ENCODE measurements at places on chromosomes 5 and 9. TPM values are rescaled to one million over a fixed set of nuclear protein-coding genes. Genes with fewer than 3 reads are reported as not detected.

ABCA2 gene
- 54.1 TPM for polyA plus RNA-seq

LRRC26 gene
- polyA plus RNA-seq, result 0.12 TPM

SPINK6 gene
- polyA plus RNA-seq, result not detected

PCDHB16 gene
- 4.4 TPM for polyA plus RNA-seq

SCGB3A2 gene
- polyA plus RNA-seq, result not detected

SMIM33 gene
- not detected for polyA plus RNA-seq

CATSPER3 gene
- polyA plus RNA-seq, result 1.3 TPM

LECT2 gene
- polyA plus RNA-seq, result 1.9 TPM

SLCO6A1 gene
- polyA plus RNA-seq, result not detected

CDX1 gene
- 0.47 TPM for polyA plus RNA-seq

FGF18 gene
- polyA plus RNA-seq, result 0.47 TPM

IFNA4 gene
- polyA plus RNA-seq, result not detected

PCDHGB2 gene
- 4.9 TPM for polyA plus RNA-seq

PDE6A gene
- polyA plus RNA-seq, result 0.11 TPM

PLPPR1 gene
- polyA plus RNA-seq, result 19.3 TPM

C9orf50 gene
- polyA plus RNA-seq, result 0.75 TPM

- DNase-seq, result no peak
Measured at GRCh38 chr5:14834584-14835550, 36.7 kb downstream of the ANKH start.

GRCh38 chr5:76831110-76831452 lies 12.3 kb downstream of the F2RL1 start:
- no peak for DNase-seq

DNA sequence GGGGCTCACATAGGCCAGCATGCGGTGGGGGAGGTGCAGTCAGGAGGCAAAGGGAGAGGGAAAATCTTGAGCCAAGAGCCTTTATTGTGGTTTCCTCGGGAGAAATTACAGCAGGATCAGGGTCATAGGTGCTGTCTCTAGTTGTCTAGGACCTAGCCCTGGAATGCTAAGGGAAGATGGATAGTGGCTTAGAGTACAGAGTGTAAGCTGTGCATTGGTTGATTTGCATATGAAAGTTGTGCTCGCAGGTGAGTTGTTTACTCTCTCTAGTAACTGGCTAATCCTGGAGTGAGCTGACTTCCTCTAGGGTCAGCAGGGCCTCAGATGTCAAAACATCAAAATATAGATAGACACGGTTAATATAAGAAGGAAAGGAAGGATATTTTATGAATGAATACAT lies 877.7 kb downstream of the TLE4 start:
- no peak for DNase-seq

DNA sequence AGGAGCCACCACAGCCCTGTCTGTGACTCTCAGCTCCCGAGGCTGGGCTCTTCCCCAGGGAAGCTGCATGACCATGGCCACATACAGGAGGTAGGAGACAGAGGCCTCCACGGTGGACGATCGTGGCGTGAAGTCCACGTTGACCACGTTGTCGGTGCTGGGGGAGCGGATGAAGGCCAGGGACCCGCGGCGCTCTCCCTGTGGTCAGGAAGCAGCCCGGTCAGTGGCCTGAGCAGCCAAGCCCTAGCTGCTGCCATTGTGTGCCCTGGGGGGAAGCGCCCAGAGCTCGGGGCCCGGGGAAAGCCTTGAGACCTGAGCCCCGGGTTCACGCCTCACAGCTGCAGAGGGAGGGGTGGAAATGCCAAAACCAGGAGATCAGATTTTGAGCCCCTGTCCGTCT lies 34.3 kb downstream of the EXOC3 start:
- DNase-seq, result no peak

DNA sequence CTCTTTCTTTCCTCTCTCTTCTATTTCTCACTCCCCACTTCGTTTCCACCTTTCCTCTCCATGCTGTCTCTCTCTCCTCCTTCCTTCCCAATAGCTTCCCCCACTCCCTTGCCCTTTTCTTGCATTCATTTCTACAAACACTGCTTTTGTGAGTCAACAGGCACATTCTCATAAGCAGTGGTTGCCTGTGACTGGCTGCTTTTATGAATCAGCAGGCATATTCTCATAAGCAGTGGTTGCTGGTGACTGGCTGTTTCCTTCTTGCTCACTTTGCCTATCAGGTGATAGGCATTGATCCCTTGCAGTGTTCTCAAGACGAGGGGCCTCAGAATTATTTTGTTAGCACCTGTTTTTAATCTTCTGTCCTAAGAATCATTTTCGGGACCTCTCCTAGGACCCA lies 116.1 kb upstream of the ACTBL2 start:
- DNase-seq, result no peak

GRCh38 chr5:92861531-92862285 lies 719.3 kb downstream of the NR2F1-AS1 start:
- no peak for DNase-seq

DNA sequence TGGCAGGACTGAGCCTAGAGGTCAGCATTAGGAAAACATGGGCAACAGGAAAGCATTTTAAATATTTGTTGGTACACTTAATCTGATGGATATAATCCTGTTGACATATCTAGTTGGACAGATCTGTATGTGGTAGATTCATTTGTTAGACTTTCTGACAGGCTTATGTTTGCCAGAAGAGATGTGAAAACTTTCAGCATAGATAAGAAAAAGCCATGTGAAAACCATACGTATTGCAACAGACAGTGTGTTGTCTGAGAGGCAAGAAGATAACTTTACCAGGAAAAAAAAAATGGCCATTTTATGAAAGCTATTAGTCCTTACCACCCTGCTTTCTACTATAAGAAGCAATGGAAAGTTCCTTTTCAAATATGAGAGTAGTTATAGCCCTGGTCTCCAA lies 1902.2 kb upstream of the C9orf72 start:
- no peak for DNase-seq

DNA sequence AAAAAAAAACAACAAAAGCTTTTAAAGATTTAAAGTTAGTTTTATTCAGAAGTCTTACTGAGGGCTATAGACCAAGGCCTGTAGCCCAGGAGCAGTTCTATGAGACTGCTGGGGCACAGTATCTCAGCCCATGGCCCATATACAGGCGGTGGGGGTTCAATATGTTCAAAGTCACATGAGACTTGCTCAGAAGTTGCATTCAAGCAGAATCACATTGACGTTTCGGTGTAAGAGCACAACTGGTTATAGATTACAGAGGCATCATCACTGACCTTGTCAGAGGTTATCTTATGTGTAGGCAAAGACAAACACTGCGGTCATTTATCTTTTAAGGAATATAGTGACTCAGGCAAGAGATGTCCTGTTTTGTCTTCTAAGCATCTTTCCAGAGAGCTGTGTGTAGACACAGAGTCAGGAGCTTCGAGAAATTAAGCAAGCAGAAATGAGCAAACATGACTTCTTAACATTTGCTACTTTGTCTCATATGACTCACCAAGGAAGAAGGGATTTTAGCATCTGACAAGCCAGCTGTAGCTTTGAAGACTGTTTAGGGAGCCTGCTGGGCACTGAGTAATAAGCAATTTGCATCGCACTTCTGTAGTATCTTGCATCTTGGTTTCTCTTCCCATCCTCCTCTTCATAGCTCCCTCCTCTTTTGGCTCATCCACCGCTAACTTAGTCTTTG lies 12.9 kb upstream of the F2RL1 start:
- no peak for DNase-seq

DNA sequence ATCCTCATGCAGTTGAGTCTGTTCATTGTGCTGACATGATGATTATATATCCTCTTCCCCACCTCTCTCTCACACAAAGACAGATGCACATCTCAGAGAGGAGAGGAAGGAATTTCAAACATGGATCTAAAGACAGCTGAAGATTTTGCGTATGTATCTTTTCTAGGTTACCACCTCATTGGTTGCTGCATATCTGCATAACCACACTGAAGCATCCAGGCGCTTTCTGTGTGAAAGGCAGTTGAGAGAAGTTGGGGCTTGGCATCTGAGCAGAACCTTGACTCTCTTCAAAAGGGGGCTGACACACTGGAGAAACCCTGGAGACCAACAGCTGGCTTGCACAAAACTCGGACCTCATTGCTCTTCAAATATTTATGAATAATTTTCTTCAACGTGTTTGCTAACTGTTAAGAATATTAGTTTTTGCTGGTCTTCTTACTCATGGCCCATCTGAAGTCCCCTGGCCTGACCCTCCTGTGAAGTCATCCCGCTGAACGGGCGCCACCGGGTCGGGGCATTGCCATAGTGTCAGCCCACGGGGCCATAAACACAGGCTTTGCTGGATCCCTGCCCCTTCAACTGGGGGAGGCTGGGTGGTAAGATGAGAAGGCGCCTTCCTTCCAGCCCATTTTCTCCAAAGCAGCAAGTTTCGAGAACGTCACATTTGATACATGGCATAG lies 593.2 kb upstream of the CLINT1 start:
- DNase-seq, result no peak

DNA sequence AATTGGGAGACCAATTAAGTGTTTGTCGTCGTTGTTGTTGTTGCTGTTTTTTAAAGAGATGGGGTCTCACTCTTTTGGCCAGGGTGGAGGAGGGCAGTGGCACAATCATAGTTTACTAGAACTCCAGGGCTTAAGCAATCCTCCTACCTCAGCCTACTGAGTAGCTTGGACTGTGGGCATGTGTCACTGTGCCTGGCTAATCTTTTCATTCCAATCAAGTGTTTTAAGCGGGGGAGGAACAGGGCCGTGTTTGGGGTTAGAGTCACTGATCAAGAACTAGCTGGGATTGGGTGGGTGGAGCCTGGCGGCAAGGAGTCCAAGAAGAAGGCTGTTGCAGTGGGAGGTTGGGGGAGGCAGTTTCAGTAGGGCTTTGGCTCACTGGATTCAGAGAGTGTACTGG lies 13.8 kb downstream of the SNX30 start:
- DNase-seq, result no peak

GRCh38 chr9:22143799-22144625 lies 134.9 kb upstream of the CDKN2B start:
- no peak for DNase-seq

- DNase-seq, result no peak
Measured at GRCh38 chr5:149724130-149724840, 5.8 kb upstream of the PPARGC1B start.

DNA sequence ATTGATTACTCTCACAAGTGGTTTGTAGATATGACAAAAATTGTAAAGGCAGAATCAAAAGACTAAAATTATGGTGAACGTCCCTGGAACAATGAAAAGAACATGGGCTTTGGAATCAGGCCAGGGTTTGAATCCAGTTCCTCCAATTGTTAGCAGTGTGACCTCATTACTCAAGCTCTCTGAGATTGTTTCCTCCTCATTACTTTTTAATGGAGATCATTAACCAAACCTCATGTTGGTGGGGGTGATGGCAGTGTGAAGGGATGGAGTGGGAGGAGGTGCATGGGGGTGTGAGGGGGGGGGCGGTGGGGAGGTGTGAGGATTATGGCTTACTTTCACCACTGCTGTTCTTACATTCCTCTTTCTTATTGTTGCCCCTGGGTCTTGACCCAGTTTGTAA lies 44.1 kb upstream of the FOXE1 start:
- no peak for DNase-seq

GRCh38 chr5:32600054-32600622 lies 14.8 kb downstream of the SUB1 start:
- no peak for DNase-seq

- DNase-seq, result no peak
Measured at GRCh38 chr5:170636801-170637477, 133.1 kb downstream of the KCNIP1 start.

GRCh38 chr9:113514748-113515147 lies 51.2 kb downstream of the RGS3 start:
- no peak for DNase-seq

GRCh38 chr9:26727471-26727870 lies 165.1 kb downstream of the CAAP1 start:
- no peak for DNase-seq

DNA sequence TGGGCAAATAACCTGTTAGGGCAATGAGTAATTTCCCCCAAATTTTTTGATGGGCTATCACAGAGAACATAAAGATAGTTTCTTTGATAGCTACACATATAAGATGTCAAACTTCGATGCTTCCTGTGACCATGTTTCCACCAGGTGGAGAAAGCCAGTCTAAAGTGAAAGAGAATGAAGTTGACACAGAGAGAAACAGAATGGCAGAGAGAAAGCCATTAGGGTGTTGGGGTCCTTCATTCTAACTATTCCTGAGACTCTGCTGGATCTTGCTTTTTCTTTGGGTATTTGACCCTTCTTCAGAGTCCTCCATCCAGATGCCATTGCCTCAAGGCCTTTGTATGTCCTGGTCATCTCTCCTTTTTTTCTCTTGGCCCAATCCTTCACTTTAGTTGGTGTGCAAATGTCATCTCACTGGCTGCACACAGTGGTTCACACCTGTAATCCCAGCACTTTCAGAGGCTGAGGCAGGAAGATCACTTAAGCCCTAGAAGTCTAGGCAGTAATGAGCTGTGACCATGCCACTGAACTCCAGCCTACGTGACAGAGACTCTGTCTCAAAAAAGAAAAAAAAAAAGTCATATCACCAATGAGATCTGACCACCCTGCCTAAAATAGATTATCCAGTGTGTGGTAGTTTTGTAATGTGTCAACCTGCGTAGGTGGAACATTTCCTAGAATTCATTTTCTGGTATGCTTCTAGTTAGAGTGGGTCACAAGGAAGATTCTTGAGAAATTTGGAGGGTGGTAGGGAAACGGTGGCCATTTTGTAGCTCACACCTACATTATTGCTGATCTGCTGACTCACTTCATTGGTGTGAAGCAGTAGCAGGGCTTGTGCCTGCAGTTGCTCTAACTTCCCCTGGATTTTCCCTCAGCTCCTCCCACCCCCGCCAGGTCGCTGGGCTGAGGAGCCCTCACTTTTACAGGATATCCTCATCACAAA lies 20.8 kb upstream of the KIF2A start:
- DNase-seq, result no peak

Data from left renal cortex interstitium (tissue), 4 donors.